ENCODE measurements at places on chromosomes 3 and 15.

- DNase-seq: no peak
Observed at GRCh38 chr3:111862415-111862814, 3.4 kb downstream of the PHLDB2 start.

DNA sequence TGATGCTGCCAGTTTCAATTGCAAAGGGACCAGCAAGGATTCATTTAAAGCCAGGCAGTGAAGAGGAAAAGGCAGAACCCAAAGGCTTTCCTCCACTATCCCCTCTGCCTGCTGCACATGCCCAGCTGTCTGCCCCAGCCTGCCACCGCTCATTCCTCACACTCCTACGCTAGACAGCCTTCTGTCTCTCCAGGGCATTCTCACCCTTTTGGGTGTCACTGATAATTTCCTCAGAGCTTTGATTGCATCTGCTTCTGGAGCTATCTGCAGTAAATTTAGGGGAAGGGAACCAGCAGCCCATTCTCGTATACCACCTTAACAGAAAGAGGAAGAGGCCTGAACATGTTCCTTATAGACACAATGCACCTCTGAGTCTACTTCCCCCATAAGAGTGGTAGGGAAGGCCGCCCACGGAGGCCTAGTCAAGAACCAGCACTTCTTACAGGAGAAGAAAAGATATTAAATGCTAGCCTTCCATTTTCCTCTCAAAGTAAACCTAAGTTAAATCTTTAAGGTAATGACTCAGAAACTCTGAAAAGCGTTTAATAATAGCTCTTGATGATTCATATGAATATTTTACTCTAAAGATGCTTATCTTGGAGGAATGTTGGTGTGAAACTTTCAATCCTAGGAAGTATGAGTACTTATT is 20.9 kb downstream of the NUDT16 start:
- DNase-seq: no peak

DNA sequence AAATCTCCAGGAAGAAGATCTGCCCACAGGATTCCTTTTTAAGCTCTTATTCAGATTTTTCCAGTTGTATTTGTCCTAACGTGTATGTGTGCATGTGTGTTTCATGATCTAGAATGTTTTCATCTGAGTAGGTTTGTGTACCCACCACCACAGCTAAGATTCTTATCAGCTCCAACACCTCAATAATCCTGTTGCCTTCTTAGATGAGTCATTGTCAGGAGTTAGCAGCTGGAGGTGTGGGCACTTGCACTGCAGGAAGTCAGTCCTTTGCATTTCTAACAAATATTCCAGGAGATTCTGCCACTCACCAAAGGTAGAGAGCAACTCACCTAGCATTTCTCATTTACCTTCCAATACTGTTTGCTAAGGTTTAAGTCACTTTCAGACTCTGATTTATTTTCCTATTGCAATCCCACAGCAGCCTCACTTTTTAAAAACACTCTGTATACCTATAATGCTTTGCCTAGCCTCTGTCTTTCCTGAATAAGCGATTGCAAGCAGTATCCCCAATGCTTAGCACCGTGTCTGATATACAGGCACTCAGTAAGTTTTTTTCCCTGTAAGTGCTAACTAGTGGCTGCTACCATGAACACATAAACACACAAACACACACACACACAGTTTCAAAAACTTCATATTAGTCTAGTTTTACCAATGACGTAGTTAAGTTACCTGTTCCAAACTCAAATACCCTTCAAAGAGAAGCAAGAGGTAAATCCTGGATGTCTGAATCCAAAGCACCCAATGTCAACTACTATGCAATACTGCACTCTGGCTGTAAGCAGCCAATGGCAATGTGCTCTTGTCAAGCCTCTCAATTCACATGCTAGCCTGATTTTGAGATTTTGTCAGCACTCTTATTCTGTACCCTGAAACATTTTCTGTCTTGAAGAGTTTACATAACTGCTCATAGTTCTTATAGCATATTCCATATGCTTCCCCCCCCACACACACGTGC is 713.5 kb upstream of the LMCD1 start:
- DNase-seq: no peak

- DNase-seq: no peak
Observed at GRCh38 chr3:24508423-24508839, 13.8 kb upstream of the THRB start.

DNA sequence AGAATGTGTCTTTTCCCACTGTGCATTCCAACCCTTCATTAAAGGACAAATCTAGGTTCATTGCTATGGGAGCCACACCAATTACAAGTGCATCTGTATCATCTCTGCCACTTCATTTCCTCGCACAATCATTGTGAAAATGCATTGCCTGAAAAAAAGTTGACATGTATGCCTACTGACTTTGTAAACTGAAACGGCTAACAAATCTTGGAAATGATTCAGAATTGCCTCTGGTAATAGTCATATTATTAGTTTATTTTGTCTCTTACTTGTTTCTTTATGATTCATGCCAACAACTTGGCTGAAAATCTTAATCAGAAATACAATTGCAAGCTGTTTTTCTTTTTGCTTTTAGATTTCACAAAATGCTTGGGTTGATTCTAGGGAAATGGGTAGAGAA is 497.1 kb downstream of the ZIC1 start:
- no peak for DNase-seq

GRCh38 chr3:174857301-174857700 is 1.8 kb upstream of the NAALADL2 start:
- no peak for DNase-seq

- no peak for DNase-seq
Observed at GRCh38 chr3:100169201-100169920, 55.1 kb upstream of the FILIP1L start.

- no peak for DNase-seq
Observed at GRCh38 chr3:153463895-153464294, 301.9 kb downstream of the RAP2B start.

GRCh38 chr15:92020804-92021203 is 167.3 kb downstream of the SLCO3A1 start:
- no peak for DNase-seq

All from ureter (tissue), 1 donor.